ENCODE measurements at places on chromosomes 7 and 10.

- peaks cover 7% of the 10 kb centered on the region for H3K27me3 ChIP-seq
- peaks cover 4% of the 10 kb centered on the region for H3K4me1 ChIP-seq
- H3K27ac ChIP-seq, result no peak overlapping the region
- no peak for DNase-seq
- H3K4me3 ChIP-seq, result no peak overlapping the region
- no peaks in the 10 kb centered on the region for H3K36me3 ChIP-seq
Measured at GRCh38 chr7:150983893-150984368, 5.8 kb upstream of the KCNH2 start.

DNA sequence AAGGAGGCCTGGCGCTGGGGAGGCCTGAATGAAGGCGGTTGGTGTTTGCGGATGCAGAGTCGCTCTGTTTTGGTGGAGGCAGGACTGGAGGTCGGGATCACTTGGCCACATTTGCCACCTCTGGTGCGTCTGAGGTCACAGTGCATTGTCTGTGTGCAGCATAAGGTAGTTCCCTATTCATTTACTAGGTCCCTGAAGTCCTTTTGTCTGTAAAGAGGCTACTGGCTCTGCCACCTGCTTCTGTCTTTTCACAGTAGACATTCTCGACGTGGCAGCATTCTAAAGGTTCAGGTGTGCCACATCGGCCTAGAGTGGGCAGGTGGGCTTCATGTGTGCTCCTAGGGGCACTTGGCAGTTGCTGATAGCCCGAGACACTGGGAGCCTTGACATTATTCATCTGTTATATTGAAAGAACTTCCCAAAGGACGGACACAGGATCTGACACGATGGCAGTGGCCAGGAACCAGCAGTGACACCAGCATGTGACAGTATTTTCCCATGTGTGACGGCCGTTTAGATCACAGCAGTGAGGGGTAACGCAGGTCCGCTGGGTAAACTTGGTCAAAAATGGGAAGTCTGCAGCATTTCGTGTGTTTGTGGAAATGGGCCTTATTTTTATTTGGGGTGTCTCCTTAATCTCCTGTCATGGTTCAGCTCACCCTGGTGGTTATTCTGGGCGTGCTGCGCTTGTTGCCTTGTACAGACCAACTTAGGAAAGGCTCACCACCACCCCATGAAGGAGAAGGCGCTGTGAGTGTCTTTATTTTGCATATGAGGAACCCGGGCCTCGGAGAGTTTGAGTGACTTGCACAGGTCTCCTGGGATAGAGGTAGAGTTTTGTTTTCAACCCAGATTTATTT lies 5.9 kb downstream of the MGMT start:
- DNase-seq, result no peak
- H3K27ac ChIP-seq, result no peak overlapping the region
- no peak overlapping the region for H3K4me3 ChIP-seq
- H3K27me3 ChIP-seq, result no peaks in the 10 kb centered on the region
- H3K4me1 ChIP-seq, result peaks cover 29% of the 10 kb centered on the region

GRCh38 chr7:49980465-49980864 lies 112.6 kb downstream of the ZPBP start:
- H3K4me3 ChIP-seq, result no peak overlapping the region
- H3K27ac ChIP-seq, result no peak overlapping the region
- H3K27me3 ChIP-seq, result no peaks in the 10 kb centered on the region
- H3K4me1 ChIP-seq, result no peaks in the 10 kb centered on the region

DNA sequence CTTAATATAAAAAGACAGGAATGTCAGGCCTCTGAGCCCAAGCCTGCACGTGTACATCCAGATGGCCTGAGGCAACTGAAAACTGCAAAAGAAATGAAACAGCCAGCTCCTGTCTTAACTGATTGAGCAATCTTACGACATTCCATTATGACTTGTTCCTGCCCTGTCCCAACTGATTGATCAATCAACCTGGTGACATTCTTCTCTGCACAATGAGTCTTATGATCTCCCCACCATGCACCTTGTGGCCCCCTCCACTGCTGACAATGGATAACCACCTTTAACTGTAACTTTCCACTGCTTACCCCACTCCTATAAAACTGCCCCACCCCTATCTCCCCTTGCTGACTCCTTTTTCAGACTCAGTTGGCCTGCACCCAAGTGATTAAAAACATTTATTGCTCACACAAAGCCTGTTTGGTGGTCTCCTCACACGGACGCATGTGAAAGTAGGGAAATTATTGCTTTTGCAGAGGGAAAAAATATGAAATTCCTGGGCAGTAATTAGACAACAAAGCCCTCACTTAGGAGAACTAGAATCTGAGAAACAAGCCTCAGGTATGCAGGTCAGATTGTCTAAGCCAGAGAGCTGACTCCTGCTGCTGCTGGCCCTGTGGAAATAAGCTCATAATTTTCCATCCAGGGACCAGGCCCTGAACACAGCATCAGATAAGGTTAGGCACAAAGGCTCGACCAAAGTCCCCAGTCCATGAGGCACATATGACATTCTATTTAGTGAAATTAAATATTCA lies 5.3 kb downstream of the CYP3A7 start:
- no peaks in the 10 kb centered on the region for H3K27me3 ChIP-seq
- H3K4me3 ChIP-seq, result no peak overlapping the region
- no peak for DNase-seq
- H3K27ac ChIP-seq, result peak overlapping the region; percentile 35
- no peaks in the 10 kb centered on the region for H3K36me3 ChIP-seq

DNA sequence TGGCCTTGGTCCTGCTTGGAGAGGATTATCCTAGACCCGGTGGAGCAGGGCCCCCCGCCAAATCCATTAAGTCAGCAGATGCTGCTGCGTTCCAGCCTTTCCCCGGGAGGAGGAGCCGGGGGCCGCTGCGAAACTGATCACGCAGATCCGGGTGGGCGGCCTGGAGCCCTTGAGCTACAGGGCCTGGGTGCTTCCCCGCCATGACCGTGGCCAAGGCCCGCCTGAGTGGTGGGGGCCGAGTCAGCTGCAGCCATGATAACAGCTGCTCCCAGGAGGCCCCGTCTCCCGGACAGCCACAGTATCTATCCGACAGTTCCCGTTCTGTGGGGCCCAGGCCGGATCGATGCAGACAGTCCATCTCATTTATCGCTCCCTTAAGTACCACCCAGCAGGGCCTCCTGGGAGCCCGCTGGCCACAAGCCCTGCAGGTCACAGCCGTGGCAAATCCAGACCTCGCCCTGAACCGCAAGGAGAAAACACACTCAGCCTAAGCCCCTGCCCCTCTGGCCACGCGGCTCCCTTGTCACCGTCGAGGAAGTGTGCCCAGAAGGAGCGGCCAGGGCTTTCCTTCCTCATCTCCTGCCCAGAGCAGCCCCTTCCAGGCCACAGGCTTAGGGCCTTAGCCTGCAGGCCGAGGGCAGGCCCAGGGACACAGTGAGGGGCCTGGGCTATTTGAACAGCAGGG lies 34.4 kb upstream of the SLC29A4 start:
- no peak overlapping the region for H3K27ac ChIP-seq
- no peaks in the 10 kb centered on the region for H3K36me3 ChIP-seq
- no peak for DNase-seq
- no peaks in the 10 kb centered on the region for H3K27me3 ChIP-seq
- no peak overlapping the region for H3K4me3 ChIP-seq

GRCh38 chr10:125375210-125375609 lies 214.8 kb upstream of the CTBP2 start:
- H3K27me3 ChIP-seq, result no peaks in the 10 kb centered on the region
- H3K36me3 ChIP-seq, result no peaks in the 10 kb centered on the region
- no peak overlapping the region for H3K4me3 ChIP-seq
- H3K4me1 ChIP-seq, result no peaks in the 10 kb centered on the region
- no peak overlapping the region for H3K27ac ChIP-seq

GRCh38 chr7:123003539-123004126 lies 8.1 kb upstream of the TAS2R16 start:
- H3K27me3 ChIP-seq, result no peaks in the 10 kb centered on the region
- H3K27ac ChIP-seq, result no peak overlapping the region
- no peak for DNase-seq
- no peaks in the 10 kb centered on the region for H3K36me3 ChIP-seq
- H3K4me1 ChIP-seq, result no peaks in the 10 kb centered on the region

DNA sequence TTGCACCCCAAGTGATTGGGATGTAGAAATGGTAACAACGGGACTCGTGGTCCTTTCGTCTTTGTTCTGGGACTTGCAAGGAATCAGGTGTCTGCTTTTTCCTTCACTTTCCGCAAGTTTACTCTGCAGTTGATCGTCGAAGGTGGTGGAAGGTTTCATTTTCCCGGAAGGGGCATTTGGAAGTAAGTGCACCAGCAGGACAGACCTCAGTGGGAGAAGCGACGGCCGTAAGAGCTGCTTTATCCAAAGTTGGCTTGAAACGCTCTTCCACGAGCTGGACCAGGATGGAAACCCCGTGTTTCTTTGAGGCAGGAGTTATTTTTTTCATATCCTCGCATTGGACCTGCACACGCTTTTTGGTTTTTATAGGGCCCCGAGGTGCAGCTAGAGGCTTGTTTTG lies 1.2 kb downstream of the BRI3 start:
- peak overlapping the region; percentile 83 for H3K27ac ChIP-seq
- no peaks in the 10 kb centered on the region for H3K27me3 ChIP-seq
- no peaks in the 10 kb centered on the region for H3K36me3 ChIP-seq
- peaks cover 36% of the 10 kb centered on the region for H3K4me1 ChIP-seq

DNA sequence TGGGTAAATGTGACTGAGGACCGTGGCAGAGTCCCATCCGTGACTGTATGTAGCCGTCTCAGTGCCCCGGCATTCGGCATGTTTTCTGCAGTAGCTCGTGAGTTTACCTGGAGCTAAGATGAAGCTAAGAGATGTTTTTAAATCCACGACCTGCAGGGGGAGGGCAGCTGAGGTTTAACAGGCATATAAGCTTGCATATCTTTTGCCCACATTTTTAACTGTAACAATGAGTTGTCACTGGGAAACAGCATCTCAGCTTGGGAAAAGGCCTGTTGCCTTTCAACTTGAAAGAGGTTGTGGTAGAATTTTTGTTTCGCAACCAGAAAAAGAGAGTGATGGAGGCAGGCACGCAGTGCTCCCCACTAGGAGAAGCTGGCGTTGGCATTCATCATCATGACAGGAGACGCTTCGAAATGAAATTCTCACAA lies 77.7 kb downstream of the CELF2 start:
- no peaks in the 10 kb centered on the region for H3K4me1 ChIP-seq
- peaks cover 3% of the 10 kb centered on the region for H3K27me3 ChIP-seq
- DNase-seq, result no peak
- no peaks in the 10 kb centered on the region for H3K36me3 ChIP-seq

Data from liver (tissue), 10 donors.